Activated CD4-positive, alpha-beta T cell treated with anti-CD3 and anti-CD28 coated beads, Interleukin-2, amount 10 ng/mL, durations not matched to agents 24 days and 14 days (primary cell): ENCODE measurements at places on chromosomes 16 and 17. TPM values are rescaled to one million over a fixed set of nuclear protein-coding genes. Genes with fewer than 3 reads are reported as not detected.

GRCh38 chr16:28522792-28523191, 16.0 kb downstream of the NUPR1 start:
- DNase-seq = no peak

DNA sequence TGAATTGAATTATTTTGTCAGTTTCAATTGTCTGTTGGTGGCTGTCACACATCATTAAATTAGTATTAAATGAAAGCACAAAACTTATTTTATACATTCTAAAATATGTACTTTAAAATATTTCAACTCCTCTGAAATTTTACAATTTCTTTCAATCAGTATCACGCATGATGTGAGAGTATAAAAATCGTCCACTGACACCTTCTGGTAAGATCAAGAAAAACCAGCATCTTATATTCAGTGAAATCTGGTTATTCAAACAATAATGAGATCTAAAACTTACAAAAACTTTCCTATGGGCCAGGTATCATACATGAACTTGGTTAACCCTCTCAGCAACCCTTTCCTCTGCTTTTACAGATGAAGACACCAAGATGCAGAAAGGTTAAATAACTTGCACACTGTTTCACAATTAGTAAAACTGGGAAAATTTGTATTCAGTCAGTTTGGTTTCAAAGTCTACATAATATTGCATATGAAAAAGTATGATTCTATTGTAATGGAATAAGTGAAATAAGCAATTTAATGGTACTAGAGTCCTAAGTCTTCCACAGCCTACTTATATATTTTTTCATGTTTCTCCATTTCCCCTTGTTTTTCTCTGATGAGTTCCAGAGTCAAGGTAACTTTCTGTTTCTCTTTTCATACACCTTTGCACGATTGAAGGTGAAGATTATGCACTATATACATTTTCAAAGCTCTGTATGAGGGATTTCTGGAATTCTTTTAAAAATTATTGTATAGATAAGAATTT, 58.7 kb downstream of the EFCAB5 start:
- DNase-seq = no peak

DNA sequence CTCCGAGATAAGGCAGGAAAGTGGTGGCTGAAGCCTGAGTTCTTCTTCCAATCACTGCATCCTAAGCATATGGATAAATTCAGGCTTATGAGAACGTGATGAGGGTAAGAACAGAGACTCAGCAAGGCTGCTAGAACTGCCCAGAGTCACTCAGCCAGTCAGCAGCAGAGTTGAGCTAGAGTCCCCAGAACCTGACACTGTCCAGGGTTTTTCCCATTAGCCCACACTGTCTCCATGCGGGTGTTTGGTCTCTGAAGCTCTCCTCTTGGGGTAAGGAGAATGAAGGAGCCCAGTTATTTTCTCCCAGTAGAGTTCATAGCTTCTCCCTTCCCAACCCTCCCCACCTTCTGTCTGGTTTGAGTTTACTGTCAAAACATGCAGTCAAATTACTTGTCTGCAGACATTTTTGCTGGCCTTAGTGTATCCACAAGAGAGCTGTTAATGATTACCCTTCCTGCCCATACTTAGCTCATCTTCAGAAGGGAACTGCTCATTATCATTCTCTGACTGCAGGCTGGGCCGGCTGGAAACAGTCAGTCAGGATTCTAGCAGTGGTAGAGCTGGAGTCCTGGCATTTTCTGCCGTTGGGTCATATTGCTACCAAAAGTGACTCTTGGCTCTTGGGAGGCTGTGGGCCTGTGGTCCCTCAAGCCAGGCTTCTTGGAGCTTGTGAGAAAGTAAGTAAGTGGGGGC, 460.0 kb downstream of the HS3ST3B1 start:
- DNase-seq = no peak

DNA sequence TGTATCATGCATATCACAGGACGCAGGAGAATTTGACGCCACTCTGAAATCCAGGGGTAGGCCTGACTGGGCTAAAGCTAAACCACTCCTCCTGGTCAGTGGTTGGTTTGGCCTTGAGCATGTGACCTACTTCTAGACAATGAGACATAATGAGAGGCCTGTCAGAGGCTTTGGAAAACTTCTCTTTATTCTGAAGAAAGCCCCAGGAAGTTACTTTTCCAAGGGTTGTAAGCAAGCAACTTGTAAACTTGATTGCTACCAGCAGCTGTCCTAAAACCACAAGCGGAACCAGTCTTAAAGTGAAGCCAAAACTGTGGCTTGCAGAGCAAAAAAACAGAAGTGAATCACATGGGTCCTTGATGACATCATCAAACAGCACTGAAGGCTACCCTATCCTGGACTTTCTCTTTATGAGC, 138.2 kb upstream of the COX10 start:
- DNase-seq = no peak

The DOC2B gene
- 0.98 and 1.0 TPM in 2 replicates for total RNA-seq

The ABAT gene
- total RNA-seq = 5.0 and 5.9 TPM in 2 replicates

- no peak for DNase-seq
These were observed 142.4 kb downstream of the TOX3 start for GRCh38 chr16:52404546-52404945.

- DNase-seq = peak; percentile 85
These were observed 630 bp downstream of the RNFT1 start for GRCh38 chr17:59963738-59964481.

- DNase-seq = no peak
These were observed 154.2 kb downstream of the PITPNC1 start for GRCh38 chr17:67531291-67531690.

The ARL5C gene
- total RNA-seq = not detected in 2 replicates

DNA sequence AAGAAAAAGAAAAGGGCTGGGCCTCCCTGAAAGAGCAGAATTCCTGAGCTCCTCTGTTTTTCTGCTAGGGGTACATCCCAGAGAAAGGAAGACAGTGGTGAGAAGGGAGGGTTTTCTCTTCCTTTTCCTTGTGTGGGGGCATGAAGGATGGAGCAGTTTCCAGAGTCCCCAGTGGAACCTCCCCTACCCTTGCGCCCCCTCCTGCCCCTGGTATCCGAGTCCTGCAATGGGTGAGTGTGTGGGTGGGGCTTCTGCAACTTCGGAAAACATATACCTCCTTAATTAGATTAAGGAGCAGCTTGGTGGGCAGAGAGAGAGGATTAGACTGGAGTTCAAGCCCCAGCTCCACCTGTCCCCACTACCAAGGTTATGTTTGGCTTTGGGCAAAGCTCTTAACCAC, 5.4 kb upstream of the GIP start:
- no peak for DNase-seq

- DNase-seq = no peak
These were observed 532.9 kb downstream of the MAF start for GRCh38 chr16:79067600-79067999.

DNA sequence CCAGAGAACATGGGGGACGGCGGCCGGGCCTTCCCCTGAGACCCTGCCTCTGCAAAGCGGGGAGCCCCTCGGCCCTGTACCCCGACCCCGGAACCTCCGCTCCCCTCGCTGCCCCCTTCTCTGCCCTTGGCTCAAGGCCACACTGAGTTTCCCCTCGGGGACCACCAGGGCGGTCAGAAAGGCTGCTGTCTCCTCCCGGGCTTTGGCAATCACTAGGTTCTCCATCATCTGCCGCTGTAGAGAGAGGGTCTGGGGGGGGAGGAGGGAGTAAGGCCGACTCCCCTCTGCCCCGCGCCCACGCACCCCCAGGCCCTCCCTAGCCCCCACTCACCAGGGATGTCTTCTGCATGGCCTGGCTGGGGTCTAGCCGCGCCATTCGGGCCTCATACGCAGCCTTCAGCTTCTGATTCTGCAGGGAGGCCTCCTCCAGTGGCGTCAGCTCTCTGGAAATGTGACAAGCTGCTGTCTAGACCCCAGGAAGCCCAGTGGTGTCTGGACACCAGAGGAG, 8.4 kb downstream of the VPS9D1 start:
- DNase-seq = no peak

GRCh38 chr17:78502611-78503148, 74.5 kb downstream of the DNAH17 start:
- DNase-seq = no peak

The MRPS23 gene
- total RNA-seq = 83.3 and 84.8 TPM in 2 replicates

DNA sequence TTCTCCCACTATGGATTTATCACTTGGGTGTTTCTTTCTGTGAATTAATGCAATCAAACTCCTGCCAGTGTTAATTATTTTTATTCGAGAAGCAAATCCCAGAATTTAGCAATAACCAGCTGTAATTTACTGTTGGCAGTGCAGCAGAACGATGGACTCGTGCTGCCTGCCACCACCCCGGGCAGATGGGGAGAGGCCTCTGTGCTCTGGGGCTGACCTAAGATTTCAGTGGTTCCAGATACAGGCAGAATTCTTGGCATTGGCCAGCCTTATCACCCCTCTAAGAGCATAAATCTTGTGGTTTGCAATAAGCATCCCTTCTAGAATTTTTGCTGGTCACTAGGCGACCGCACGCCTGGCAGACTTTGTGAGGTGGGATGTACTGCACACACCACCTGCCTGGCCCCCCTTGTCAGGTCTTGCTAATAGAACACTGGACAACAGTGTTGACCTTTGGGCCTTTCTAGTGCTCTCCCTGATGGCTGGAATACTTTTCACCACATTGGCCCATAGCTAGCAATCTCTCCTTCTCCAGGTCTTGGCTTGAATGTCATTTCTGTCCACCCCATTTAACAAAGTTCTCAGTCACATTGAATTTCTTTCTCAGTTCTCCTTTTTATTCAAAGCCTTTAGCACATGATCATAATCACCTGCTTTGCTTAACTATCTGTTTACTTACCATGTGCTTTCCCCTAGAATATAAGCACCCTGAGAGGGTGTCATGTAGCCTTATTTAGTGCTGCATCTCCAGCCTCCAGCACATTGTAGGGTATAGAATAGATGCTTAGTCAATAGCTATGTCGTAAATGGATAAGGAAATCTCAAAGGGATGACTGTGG, 122.1 kb upstream of the DYNLRB2 start:
- no peak for DNase-seq

DNA sequence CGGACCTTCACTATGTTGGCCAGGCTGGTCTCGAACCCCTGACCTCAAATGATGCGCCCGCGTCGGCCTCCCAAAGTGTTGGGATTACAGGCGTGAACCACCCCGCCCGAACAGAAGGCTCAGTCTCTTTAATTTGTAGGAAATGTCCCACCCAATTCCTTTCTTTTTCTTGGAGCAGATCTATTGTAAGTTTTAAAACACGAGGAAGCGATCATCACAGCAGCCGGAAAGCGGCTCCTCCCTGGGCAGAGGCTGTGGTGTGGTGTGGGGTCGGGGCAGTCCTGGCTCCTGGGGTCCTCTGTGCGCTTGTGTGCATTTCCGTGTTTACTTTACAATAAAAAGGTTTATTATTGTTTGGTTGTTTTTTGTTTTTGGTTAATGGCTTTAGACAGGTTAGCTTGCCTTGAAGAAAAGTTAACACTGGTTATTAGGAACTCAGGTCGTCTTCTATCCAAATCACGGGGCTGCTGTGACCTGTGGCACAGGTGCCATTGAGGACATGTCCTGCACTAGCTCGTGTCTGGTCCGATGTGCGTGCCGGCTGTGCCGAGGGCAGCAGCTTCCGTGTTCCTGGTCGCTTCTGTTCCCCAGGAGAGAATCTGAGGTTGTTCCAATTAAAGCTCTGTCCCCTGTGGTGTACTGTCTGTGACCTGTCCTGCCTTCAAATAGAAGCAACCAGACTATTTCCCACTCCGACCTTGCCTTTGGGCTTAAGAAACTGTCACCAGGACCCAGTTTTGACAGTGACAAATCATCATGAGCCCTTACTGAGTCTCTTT, 83.1 kb downstream of the SEC14L1 start:
- DNase-seq = no peak

The CCL16 gene
- total RNA-seq = not detected in 2 replicates

The NLRC3 gene
- 19.1 and 22.1 TPM in 2 replicates for total RNA-seq

DNA sequence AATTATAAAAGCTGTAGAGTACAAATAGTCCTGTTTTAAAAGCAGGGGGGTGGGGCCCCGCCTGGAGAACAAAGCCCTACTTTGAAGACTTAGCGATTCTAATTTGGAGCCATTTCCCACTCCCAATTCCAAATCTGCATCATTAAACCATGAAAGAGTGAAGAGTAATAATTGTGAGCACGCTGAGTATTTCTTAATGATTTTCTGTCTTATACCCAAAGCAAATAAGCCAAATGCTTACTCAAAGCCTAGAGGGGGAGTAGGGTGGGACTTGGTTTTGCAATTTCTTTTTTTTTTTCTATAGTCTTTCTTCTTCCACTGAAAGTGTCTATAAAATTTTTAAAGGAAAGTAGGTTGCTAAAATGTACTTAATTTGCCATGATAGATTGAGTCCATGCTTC, 470.1 kb downstream of the TOX3 start:
- DNase-seq = no peak

- no peak for DNase-seq
These were observed 18.4 kb downstream of the HS3ST6 start for GRCh38 chr16:1899641-1900451.

The NEK8 gene
- total RNA-seq = 5.5 and 6.1 TPM in 2 replicates

The CKLF gene
- 145 and 146 TPM in 2 replicates for total RNA-seq

The PPP1R27 gene
- total RNA-seq = not detected in 2 replicates

GRCh38 chr16:29992344-29992967, 3.0 kb downstream of the HIRIP3 start:
- DNase-seq = no peak

DNA sequence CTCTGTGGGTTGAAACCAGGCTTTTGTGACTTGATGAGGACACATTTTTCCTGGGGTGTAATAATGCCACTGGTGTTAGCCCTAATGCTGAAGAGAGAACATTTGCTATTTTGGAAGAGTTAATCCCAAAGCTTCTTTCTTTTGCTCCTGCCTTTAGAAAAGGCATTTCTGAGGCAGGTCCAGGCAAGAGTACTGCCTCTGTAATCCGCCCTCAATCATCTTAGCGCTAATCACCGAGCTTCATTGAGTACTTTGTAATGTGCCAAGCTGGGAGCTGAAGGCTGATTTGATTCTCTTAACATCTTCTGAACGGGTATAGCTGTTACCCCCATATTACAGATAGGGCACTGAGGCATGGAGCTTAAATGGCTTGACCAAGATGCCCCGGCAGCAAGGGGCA, 60.3 kb downstream of the AKAP1 start:
- DNase-seq = no peak

The CMTM1 gene
- 12.2 and 13.6 TPM in 2 replicates for total RNA-seq

The FOXC2 gene
- total RNA-seq = not detected in 2 replicates

The CA7 gene
- total RNA-seq = 0.28 and 0.56 TPM in 2 replicates

The SLC35G6 gene
- not detected in 2 replicates for total RNA-seq

The SYNGR3 gene
- total RNA-seq = 18.1 and 20.2 TPM in 2 replicates

DNA sequence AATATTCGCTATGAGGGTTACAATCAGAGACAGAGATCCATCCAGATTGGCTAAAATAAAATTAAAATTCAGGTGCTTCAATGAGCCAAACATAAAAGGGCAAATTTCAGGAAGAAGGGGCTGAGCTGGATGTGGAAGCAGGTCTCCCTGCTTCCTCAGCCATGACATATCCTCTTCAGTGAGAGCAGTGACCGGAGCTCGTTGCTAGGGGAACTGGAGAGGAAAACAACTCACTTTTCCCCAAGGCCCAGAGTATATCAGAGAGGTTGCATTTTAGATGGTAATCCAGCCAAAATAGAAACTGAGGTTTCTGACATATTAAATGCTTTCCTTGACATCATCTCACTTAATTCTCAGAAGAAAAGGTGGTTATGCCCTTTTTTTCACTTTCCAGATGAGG, 503.5 kb downstream of the HS3ST4 start:
- DNase-seq = no peak

- DNase-seq = no peak
These were observed 222.9 kb upstream of the IRX3 start for GRCh38 chr16:54509456-54509855.

DNA sequence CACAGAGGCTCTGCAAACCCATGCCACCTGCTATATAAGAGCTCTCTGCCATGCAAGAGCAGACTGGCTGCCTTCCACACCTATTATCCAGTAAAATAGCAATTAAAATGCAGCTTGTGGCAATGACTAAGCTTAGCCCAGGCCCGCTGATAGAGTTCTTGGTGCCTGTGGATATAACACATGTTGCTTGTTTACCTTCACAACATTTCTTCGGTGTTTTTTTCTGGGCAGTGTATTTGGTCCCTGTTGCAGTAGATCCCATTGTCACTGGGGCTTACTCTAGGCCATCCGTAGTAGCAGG, 63.5 kb downstream of the SPECC1 start:
- no peak for DNase-seq
